ENCODE measurements at places on chromosomes 16 and 17. TPM values are rescaled to one million over a fixed set of nuclear protein-coding genes. Genes with fewer than 3 reads are reported as not detected.

- no peaks in the 10 kb centered on the region for H3K36me3 ChIP-seq
- no peak for DNase-seq
- H3K27me3 ChIP-seq = no peaks in the 10 kb centered on the region
Measured at GRCh38 chr17:80947200-80947940, 44.3 kb upstream of the CHMP6 start.

DNA sequence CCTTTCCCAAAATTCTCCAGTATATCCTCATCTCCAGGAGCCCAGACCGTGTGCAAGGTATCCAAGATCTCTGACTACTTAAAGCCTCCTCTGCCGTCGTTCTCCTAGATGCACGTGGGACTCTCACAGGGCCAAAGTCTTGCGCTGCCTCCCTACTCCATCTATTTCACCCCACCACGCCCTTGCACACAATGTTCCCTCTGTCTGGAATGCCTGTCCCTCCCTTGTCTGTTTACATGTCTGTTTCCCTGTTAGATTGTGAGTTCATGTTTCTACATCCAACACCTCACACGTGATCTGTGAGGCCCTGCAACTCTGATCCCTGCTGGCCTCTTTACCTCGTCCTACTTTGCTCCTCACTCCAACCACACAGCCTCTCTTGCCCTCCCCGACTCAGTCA, 4.9 kb upstream of the FZD2 start:
- no peaks in the 10 kb centered on the region for H3K27me3 ChIP-seq
- no peak overlapping the region for H3K27ac ChIP-seq
- DNase-seq = no peak
- peaks cover 60% of the 10 kb centered on the region for H3K4me1 ChIP-seq

GRCh38 chr17:77436058-77436442, 295.3 kb downstream of the SEC14L1 start:
- H3K36me3 ChIP-seq = no peaks in the 10 kb centered on the region
- H3K27me3 ChIP-seq = no peaks in the 10 kb centered on the region
- H3K4me1 ChIP-seq = peaks cover 52% of the 10 kb centered on the region
- H3K27ac ChIP-seq = peak overlapping the region; percentile 86

- H3K27me3 ChIP-seq = no peaks in the 10 kb centered on the region
- peaks cover 20% of the 10 kb centered on the region for H3K4me1 ChIP-seq
- peak within 1 kb of the TSS; percentile 76 for H3K27ac ChIP-seq
- peak within 1 kb of the TSS; percentile 91 for H3K4me3 ChIP-seq
- peak; percentile 91 for DNase-seq
Measured at GRCh38 chr16:50368410-50369132, at the start of gene BRD7. TSS of gene BRD7 (minus strand) at chr16:50368988. CDS start at chr16:50368774, 214 bp downstream.

GRCh38 chr17:77839698-77840512, 118.6 kb upstream of the TNRC6C start:
- no peaks in the 10 kb centered on the region for H3K4me1 ChIP-seq
- H3K27me3 ChIP-seq = no peaks in the 10 kb centered on the region
- no peak for DNase-seq
- no peak overlapping the region for H3K4me3 ChIP-seq
- no peaks in the 10 kb centered on the region for H3K36me3 ChIP-seq

DNA sequence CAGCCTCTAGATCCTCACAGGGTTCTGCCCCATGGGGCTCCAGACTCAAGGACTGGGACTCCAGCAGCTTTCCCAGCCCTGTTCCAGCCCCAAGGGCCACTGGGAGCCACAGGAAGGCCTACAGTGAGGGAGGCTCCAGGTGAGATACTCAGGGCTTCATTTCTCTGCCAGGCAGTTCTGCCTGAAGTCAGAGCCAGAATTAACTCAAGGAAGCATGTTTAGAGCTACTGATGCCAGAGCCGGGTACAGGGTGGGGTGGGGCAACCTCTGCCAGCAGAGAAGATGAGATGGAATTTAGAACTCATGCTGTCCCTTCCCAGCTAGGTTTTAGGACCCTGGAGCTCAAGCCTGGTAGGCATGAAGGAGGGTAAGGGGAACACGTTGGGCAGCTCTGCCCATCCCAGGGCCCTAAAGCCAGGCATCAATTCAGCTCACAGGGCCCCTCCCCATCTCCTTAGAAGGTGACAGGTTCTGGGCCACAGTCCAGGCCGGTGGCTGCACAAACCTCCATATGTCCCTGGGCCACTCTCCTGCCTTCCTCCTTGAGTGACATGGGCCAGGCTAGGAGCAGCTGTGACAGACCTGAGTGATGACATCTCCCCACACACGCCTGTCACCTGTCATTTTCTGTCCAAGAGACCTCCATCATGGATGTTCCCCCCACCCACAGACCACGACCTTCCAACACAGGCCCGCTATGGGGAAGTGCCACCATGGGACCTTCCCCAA, 24.5 kb upstream of the SPPL2C start:
- no peak overlapping the region for H3K4me3 ChIP-seq
- H3K27me3 ChIP-seq = no peaks in the 10 kb centered on the region
- DNase-seq = no peak
- no peak overlapping the region for H3K27ac ChIP-seq

DNA sequence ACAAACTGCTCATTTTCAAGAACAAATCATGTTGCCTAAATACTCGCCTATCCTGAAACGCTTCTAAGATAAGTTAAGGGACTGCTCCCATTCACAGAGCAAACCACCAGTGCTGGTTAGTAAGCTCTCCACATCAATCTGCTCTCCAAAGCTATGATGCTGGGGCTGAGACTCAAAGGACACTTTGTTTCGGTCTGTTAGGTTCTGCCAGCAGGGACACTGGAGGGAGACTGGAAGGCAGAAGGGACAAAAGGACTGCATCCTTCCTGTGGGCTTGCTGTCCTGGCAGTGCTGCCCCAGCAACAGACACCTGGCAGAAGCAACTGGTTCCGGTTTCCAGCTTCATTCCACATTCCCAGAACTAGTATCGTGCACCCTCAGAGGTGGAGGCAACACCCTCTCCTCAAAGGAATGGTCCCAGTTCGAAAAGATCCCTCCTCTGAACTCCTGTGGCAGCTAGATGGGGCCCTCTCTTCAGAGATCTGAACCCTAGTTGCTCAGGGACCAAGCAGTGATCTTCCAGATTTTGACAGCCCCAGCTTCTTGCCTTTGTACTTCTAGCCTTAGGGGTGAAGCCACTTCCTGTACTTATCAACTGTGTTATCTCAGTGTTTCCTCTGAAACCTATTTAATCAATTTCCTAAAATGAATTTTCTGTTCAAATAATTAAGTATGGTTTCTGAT, 73.4 kb upstream of the GSG1L start:
- H3K27ac ChIP-seq = no peak overlapping the region
- H3K36me3 ChIP-seq = no peaks in the 10 kb centered on the region
- no peaks in the 10 kb centered on the region for H3K27me3 ChIP-seq
- H3K4me1 ChIP-seq = no peaks in the 10 kb centered on the region

DNA sequence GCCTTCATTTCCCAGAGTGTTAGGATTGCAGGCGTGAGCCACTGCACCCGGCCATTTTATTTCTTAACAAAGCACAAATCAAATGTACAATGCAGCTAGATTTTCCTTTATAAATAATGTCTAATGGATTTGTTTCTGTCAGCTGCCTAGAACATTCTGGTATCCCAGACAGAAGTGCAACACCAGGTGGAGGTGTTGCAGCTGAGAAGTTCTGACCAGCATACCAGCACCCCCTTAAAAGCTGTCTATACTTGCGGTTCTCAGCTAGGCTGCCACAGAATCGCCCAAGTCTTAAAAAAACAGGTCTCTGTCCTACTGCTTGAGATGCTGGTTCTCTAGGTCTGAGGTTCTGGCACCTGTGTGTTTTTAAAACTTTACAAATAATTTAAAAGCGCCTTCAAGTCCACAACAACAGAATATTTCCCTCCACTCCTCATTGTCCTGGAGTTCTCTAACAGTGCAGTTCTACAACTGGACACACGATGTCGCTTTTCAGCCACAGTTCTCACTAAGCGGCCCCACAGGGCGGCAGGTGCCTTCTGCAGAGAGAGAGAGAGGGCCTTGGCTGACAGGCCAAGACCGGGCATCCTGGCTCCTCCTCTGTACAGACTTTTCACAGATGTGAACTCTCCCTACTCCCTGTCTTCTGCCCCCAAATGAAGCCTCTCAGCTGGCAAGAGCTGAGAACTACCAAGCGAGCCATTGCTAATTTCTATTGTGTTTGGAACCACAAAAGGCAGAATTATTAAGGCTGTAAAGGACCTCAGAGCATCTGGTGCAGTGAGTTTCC, 32.6 kb upstream of the MEOX1 start:
- no peaks in the 10 kb centered on the region for H3K36me3 ChIP-seq
- H3K4me3 ChIP-seq = no peak overlapping the region
- peaks cover 12% of the 10 kb centered on the region for H3K4me1 ChIP-seq
- H3K27me3 ChIP-seq = no peaks in the 10 kb centered on the region
- DNase-seq = peak; percentile 94
- no peak overlapping the region for H3K27ac ChIP-seq

DNA sequence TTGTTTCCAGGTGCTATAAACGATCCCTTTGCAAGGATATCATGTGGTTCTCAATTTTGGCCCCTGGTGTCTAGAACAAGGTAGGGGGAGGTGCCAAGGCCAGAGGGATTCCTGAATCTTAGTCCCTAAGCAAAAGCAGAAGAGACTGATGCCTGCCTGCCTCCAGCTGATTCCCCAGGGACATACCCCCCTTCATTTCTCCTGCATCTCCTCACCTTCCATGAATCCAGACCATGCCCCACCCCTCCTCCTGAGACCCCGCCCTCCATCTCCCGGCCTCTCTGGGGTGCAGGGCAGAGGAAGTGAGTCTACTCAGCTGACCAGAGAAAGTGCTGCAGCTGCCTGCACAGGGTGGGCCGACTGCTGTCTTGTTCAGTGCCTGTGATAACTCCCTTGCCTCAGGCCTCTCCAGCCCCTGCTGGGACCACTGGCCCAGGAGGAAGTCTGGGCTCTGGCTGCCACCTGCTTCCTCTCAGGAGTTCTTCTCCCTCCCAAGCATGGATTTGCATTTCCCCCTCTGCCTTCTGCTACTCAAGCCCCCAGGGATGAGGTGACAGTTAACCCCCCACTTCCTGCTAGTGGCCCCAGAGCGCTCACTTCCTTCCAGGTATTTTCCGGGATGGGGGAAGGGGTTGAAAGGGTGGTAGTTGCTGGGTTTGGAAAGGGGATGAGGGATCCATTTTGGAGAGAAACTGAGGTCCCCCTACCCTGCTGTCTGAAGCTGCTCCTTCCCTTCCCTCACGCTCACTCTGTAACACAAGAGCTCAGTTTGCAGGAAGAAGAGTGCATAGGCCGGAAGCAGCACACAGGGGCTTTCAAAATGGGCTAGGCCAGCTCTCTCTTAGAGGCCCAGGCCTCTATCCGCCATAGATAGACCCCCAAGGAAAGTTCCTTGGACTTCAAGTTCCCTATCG, 10.5 kb upstream of the TSPOAP1 start:
- H3K4me3 ChIP-seq = no peak overlapping the region
- peaks cover 18% of the 10 kb centered on the region for H3K4me1 ChIP-seq
- no peaks in the 10 kb centered on the region for H3K36me3 ChIP-seq
- no peaks in the 10 kb centered on the region for H3K27me3 ChIP-seq
- peak; percentile 26 for DNase-seq
- no peak overlapping the region for H3K27ac ChIP-seq

DNA sequence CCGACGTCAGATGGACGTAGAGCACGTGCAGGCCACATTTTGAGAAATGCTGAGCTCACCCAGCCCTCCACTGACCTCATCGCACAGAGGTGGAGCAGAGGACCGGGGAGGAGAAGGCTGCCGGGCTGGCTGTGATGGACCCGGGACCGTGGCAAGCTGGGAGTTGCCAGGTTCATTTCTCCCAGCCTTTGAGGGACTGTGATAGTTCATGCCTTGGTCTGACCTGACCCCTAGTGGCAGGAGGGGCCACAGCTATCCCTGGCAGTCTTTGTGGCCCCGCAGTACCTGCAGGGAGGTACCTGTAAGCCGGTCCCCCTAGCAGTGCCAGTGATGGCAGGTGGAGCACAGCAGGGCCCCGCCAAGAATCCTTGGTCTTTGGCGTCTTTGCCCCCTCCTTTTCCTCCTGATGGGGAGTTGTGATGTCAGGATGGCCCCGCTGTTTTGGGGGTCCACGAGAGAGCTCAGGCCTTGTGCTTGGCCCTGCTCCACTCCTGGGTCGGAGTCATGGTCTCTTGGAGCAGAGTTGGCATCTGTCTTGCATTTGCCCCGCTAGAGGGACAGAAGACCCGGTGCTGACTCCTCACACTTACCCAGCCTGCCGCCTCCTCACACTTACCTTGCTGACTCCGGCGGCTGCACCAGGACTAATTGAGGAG, 50.4 kb downstream of the OR1D5 start:
- H3K4me3 ChIP-seq = no peak overlapping the region
- no peaks in the 10 kb centered on the region for H3K4me1 ChIP-seq
- peak; percentile 80 for DNase-seq
- H3K27me3 ChIP-seq = no peaks in the 10 kb centered on the region
- no peaks in the 10 kb centered on the region for H3K36me3 ChIP-seq

DNA sequence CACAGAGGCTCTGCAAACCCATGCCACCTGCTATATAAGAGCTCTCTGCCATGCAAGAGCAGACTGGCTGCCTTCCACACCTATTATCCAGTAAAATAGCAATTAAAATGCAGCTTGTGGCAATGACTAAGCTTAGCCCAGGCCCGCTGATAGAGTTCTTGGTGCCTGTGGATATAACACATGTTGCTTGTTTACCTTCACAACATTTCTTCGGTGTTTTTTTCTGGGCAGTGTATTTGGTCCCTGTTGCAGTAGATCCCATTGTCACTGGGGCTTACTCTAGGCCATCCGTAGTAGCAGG, 63.5 kb downstream of the SPECC1 start:
- no peak overlapping the region for H3K27ac ChIP-seq
- H3K4me1 ChIP-seq = peaks cover 3% of the 10 kb centered on the region
- H3K36me3 ChIP-seq = no peaks in the 10 kb centered on the region

DNA sequence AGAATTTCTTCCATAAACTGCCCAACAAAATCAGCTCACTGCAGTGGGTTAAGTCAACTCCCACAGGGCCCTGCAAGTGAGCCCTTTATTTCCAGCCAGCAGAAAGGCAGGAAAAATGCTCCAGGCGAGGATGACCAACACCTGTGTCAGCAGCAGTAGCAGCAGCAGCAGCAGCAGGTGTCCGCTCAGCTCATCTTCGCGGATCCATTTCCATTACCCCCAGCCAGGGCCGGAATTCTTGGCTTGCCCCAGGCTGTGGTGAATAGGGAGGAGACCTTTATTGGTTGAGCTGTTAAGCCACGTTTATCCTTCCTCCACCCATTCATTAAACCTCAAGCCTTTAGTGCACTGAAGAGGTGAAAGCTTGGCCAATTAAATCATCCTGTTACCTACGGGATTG, 46.2 kb downstream of the MARCHF10 start:
- no peaks in the 10 kb centered on the region for H3K27me3 ChIP-seq
- peak; percentile 86 for DNase-seq
- no peak overlapping the region for H3K4me3 ChIP-seq
- no peaks in the 10 kb centered on the region for H3K36me3 ChIP-seq
- H3K27ac ChIP-seq = no peak overlapping the region
- peaks cover 29% of the 10 kb centered on the region for H3K4me1 ChIP-seq

The PDF gene
- total RNA-seq = 12.9 TPM

- no peaks in the 10 kb centered on the region for H3K27me3 ChIP-seq
- H3K36me3 ChIP-seq = no peaks in the 10 kb centered on the region
- no peak overlapping the region for H3K27ac ChIP-seq
- DNase-seq = no peak
- H3K4me3 ChIP-seq = no peak overlapping the region
- no peaks in the 10 kb centered on the region for H3K4me1 ChIP-seq
Measured at GRCh38 chr16:24713379-24713778, 16.1 kb upstream of the TNRC6A start.

Measured in neural progenitor cell (in vitro differentiated cells).